Suprapubic skin (tissue), 4 donors: ENCODE measurements at places on chromosomes 5 and 9.

DNA sequence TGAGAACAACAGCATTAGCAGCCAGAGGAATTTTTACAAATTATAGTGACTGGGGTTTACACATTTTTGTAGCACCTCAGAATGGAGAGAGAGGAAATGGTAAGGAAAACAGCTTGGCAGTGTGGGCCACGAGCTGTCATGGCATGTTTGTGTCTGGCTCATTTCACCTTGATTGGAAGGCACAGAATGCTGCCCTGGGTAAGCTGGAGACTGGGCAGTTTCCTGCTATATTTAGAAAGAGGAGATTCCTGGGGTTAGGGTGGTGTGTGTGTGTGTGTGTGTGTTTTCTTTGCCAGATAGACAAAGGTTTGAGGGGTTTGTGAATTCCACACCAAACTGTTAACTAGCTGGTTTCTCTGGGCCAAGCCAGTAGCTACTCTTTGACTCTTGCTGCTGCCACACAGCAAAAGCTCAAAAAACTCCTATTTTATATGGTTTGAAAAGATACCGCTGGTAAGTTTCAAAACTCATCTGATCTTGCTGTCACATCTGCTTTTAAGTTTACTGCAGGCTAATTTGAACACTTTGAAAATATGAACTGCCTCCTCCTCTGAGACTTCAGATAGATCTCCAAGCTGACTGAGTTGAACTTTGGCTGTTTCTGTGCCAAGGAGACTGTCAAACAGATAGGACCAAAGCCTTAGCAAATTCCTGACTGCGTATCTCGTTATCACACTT, 9.1 kb downstream of the ARHGAP26 start:
- no peak for DNase-seq

- DNase-seq: no peak
Observed at GRCh38 chr9:99024959-99025358, 80.0 kb upstream of the TGFBR1 start.

DNA sequence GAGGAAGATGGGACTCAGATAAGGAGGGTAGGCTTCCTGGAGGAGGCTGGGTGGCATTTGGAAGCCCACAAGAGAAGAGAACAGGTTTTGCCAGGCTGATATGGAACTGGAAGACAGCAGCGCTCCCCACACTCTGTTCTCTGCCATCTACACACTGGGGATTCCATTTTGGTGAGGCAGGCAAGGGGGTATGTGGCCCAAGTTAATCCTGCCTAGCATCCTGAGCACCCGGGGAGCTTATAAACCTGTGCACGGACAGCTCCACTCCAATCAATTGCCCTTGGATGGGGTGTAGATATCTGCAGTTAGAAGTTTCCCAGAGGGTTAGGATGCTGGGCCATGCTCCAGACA, 158.8 kb downstream of the MACROH2A1 start:
- DNase-seq: peak; percentile 43

- DNase-seq: no peak
Observed at GRCh38 chr9:38183994-38184568, 115.1 kb upstream of the SHB start.

DNA sequence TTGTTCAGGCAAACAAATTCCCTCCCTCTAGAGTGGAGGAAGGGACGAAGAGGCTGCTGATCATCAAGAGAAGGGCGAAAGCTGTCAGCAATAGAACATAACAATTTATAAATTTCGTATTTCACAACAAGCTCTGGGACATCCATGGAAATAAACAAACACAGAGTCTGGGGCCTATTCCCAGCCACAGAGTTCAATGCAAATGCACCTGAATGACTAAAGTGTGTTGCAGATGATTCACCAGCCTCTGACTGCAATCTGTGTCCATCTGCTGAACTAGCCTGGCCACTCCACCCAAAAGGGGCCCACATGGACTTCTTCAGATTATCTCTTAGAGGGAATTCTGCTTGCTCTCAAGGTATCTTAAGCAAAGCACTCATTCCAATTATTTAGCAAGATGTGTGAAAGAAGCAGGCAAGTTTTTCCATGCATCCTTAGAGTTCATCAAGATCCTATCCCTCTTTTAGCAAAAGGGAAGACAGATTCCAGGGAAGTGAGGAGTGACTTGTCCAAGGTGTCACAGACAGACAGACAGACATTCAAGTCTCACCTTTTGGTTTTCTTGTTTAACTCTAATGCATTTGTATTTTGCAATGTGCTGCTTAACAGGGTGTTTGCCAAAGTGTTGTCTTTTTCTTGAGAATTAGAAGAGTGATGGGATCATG, 307.8 kb upstream of the PAPPA start:
- no peak for DNase-seq

DNA sequence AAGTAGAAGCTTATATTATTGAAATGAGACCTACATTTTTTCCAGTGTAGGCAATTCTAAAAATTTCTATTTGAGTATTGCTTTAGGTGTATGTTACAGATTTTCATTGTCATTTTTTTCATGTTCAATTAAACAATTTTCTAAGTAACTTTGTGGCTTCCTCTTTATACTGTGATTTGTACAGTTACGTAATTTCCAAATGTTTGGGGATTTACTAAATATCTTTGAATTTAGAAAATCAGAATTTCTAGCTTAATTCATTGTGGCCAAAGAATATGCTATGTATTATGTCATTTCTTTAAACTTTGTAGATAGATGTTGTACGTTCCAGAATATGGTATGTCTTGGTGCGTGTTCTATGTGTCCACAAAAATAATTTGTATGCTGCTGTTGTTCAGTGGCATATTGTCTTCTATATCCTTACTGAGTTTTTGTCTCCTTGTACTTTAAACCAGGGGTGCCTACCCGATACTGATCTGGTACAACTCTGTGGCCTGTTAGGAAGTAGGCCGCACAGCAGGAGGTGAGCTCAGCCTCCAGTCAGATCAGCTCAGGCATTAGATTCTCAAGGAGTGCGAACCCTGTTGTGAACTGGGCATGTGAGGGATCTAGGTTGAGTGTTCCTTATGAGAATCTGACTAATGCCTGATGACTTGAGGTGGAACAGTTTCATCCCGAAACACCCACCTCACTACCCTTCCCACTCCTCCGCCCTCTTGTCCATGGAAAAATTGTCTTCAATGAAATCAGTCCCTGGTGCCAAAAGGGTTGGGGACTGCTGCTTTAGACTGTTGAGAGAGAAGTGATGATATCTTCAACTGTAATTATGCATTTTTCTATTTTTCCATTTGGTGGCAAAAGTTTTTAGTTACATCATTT, 63.5 kb downstream of the UBE2R2 start:
- no peak for DNase-seq

GRCh38 chr5:4661326-4661725, 478.8 kb upstream of the ADAMTS16 start:
- DNase-seq: no peak

DNA sequence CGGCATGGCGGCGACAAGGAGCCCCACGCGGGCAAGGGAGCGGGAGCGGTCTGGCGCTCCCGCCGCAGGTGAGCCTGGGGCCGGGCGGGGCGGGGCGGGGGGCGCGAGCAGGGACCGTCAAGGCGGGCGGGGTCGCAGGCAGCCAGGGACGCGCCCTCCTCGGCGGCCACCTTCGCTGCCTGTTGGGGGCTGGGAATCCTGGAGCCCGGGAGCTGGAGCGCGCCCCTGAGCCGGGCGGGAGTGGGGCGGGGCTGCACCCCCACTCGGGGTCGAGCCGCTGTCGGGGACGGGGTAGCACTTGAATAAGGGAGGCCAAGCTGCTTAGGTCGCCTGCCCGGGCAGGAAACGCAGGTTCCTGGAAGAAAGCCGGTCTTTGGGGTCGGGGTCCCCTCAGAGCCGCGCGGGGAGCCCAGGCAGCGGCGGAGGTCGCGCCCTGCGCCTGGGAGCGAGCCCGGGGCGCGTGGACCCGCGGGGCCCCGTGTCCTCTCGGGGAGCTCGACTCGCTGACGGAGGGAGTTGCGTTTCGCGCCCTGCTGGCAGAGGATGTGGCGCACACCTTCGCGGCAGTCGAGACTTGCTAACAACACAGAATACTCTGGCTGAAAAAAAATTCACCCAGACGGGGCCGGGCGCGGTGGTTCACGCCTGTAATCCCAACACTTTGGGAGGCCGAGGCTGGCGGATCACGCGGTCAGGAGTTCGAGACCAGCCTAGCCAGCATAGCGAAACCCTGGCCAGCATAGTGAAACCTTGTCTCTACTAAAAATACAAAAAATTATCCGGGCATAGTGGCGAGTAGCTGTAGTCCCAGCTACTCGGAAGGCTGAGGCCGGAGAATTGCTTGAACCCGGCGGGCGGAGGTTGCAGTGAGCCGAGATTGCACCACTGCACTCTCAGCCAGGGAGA, 552 bp downstream of the OTULINL start:
- DNase-seq: peak; percentile 85

DNA sequence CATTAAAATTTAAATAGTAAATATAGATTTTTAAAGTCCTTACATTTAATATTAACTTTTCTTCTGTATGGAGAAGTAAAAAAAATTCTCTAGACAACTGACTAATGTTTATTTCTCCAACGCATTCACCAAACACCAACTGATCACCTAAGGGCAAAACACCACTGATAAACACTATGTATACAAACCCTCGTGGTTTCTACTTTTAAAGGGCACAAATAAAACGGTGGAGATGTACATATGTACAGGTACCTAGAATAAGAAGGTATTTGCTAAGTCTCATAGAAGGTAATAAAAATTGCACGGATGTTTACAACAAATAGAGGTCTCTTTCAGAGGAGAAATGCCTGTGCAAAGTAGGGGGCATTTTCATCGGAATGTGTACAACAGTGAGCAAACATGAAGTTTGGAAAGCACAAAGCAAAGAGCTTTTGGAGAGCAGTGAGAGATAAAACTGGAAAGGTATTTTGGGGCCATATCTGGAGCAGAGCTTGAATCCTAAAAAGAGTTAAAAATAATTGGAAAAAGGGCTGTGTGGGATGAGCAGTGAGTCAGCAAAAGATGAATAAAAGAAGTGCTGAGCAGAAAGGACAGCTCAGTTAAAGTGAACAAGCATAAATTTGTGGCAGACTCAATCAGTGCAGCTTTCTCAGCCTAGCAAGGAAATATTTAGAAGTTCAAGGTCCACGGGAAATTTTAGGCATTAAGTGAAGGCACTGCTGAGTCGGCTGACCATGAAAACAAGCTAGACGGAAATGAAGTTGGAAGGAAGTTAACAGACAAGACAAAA, 160.0 kb downstream of the TMEM161B start:
- no peak for DNase-seq

GRCh38 chr5:150304481-150305081, 1.9 kb upstream of the ARSI start:
- no peak for DNase-seq

- DNase-seq: no peak
Observed at GRCh38 chr9:78242041-78242440, 6.2 kb downstream of the CEP78 start.

DNA sequence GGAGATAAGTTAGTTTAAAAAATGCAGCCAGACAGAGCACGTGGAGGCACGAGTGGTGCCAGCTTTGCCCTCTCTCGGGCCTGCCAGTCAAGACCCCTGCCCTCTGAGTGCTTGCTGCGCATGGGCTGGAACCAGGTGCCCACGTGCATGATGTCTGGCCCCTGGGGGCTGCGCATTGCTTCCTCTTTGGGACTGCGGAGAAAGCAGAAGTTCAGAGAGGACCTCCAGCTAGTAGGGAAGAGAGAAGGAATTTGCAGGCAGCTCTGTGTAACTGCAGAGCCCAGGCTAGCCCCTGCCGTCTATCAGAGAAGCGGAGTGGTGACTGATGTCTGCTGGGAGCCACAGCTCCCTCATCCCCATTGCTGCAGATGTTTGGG, 9.7 kb upstream of the RNU6ATAC start:
- no peak for DNase-seq

DNA sequence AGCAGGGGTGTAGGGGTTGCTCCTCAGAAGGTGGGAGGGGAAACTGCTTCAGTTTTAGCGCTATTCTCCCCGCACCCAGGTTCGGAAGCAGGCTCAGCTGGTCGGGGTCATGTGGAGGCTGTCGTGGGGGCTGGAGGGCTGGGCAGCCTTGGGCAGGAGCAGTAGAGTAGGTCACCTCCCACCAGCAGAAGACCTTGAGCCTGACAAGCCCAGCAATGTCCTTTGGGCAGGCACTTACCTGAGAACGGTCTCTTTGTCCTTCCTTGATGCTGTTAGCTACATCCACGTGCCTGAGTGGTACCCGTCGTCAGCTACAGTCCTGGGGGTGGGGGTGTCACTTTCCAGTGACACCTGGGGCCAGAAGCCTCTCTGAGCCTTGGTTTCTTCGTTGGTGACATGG, 20.3 kb downstream of the ENHO start:
- no peak for DNase-seq
